ENCODE measurements at places on chromosomes 5 and 9. TPM values are rescaled to one million over a fixed set of nuclear protein-coding genes. Genes with fewer than 3 reads are reported as not detected.

The GDF9 gene
- 1.2 TPM for total RNA-seq

The SH3PXD2B gene
- total RNA-seq: 0.47 TPM

The SSBP2 gene
- 40.2 TPM for total RNA-seq

The SLC45A2 gene
- total RNA-seq: not detected
